ENCODE measurements at places on chromosomes 3 and 15. TPM values are rescaled to one million over a fixed set of nuclear protein-coding genes. Genes with fewer than 3 reads are reported as not detected.

DNA sequence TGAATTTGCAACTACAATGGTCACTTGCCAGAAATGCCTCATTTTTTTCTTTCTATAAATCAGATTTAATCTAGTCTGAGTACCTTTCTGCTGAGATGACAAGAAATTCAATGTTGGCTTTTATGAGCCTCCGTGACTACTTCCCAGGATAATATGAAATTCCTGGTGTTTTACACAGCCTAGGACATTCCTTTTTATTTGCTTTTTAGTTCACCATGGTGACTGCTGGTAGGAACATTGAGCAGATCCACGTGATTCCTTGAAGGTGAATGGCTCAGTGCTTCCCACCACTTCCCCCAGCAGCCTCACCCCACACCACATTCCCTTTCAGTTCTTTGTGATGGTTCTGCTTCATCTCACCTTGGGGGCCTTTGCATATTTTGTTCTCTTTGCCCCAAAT is 4.3 kb upstream of the NPTN start:
- no peaks in the 10 kb centered on the region for H3K27me3 ChIP-seq
- 0 out of 2 replicates have a peak, but pooled peaks cover 3% of the 10 kb centered on the region for H3K36me3 ChIP-seq
- no peak overlapping the region for H3K27ac ChIP-seq
- H3K4me3 ChIP-seq, result no peak overlapping the region
- no peak for DNase-seq
- peaks cover 21% of the 10 kb centered on the region for H3K4me1 ChIP-seq

WDR82 gene
- 24.1 TPM for total RNA-seq

- DNase-seq, result no peak
- no peaks in the 10 kb centered on the region for H3K27me3 ChIP-seq
- H3K27ac ChIP-seq, result no peak overlapping the region
- no peaks in the 10 kb centered on the region for H3K36me3 ChIP-seq
Measured at GRCh38 chr3:18217507-18218174, 207.5 kb downstream of the SATB1 start.

C3orf70 gene
- total RNA-seq, result 0.08 TPM

MESP2 gene
- not detected for total RNA-seq

ASB14 gene
- not detected for total RNA-seq

GRCh38 chr3:192373032-192373431 is 354.3 kb downstream of the FGF12 start:
- H3K36me3 ChIP-seq, result no peaks in the 10 kb centered on the region
- no peak overlapping the region for H3K27ac ChIP-seq
- no peak for DNase-seq
- no peak overlapping the region for H3K4me3 ChIP-seq

- no peak for DNase-seq
Measured at GRCh38 chr15:90564051-90564450, 34.3 kb downstream of the CRTC3 start.

DNA sequence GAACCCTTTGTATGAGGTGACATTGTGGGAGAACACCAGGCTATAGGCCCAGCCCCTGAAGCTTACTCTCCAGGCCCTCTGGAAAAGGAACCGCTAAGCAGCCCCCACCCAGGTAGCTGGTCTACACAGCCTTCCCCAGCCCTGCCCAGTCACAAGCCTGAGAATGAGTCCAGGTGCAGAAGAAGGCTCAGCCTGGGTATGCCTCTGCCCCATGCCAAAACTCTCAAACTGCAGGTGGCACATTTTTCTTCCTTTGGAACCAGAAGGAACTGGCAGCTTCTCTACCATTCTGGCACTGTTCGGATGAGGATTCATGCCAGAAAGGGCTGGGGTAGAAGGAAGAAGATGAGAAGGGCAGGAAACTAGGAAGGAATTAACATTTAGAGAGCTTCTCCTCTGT is 23.7 kb upstream of the TBC1D21 start:
- H3K36me3 ChIP-seq, result no peaks in the 10 kb centered on the region
- H3K4me3 ChIP-seq, result no peak overlapping the region
- H3K27me3 ChIP-seq, result peaks cover 11% of the 10 kb centered on the region
- no peak overlapping the region for H3K27ac ChIP-seq
- no peak for DNase-seq
- H3K4me1 ChIP-seq, result no peaks in the 10 kb centered on the region

ALS2CL gene
- total RNA-seq, result 0.37 TPM

- DNase-seq, result no peak
- H3K36me3 ChIP-seq, result peaks cover 14% of the 10 kb centered on the region
- no peaks in the 10 kb centered on the region for H3K4me1 ChIP-seq
- no peak overlapping the region for H3K4me3 ChIP-seq
- H3K27me3 ChIP-seq, result no peaks in the 10 kb centered on the region
Measured at GRCh38 chr3:38117163-38117716, 19.7 kb downstream of the ACAA1 start.

DNA sequence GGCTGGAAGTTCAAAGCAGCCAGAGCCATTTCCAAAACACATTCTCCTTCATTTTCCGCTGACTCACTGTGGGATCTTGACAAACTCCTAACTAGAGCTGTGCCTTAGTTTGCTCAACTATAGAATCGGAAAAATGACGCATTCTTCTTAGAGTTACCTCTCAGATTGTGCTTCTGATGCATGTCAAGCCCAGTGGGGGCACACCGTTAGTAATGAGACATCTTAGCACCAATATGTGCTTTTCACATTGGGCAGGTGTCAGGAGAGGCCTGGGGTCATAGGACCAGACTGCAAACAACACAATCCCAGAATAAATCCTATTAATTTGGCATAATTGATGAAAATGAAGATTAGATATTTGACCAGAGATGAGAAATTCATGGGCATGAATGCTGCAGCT is 71.3 kb upstream of the UBE3A start:
- no peaks in the 10 kb centered on the region for H3K36me3 ChIP-seq
- no peaks in the 10 kb centered on the region for H3K4me1 ChIP-seq
- H3K27me3 ChIP-seq, result no peaks in the 10 kb centered on the region
- H3K4me3 ChIP-seq, result no peak overlapping the region
- H3K27ac ChIP-seq, result no peak overlapping the region

NANOGP8 gene
- not detected for total RNA-seq

TF gene
- not detected for total RNA-seq

Data from SJSA1 (cell line).